ENCODE measurements at places on chromosomes 4 and X.

DNA sequence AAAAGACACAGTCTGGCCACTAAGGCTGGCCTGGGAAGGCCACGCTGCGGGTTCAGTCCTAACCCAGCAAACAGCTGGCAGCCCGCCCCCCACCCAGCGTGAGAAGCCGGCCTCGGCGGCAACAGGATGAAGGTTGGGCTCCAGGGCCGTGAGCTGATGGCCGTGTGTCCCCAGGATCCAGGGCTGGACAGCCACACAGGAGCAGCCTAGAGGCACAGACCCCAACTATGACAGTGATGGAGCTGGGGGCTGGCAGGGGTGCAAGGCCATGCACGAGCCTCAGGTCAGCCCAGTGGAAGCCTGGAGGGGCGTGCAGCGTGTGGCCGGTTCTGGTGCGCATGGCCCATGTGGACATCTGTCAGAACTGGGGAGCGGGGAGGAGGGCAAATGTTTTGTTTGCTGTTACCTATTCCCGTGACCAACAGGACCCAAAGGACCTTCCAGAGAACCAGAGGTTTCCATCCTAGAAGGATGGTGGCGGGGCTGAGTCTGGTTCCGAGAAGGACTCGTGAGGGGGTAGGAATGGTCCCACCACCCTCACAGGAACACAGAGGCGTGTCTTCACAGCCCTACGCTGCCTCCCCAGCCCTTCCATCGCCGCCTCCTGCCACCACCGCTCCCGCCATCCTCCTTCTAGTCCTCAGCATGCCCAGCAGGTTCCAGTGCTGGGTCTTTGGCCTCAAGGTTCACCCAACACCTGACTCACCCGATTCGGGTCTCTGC is 46.5 kb downstream of the ZFYVE28 start:
- no peak for DNase-seq

DNA sequence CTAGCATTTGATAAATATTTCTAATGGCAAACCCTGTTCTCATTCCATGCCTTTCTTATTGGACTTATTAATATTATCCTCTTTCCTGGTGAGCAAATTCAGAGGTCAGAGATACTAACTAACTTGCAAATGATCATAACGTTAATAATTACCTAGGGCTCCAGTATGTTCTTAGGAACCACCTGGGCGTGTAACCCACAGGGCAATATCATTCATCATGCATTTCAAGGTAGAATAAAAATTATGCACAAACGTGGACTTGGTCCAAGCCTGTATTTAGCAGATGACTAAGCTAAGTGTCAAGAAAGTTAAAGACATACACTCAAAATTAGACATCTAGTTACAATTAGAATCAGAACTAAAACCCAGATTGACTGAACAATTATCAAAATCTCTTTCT is 850.1 kb downstream of the TRIML1 start:
- no peak for DNase-seq

DNA sequence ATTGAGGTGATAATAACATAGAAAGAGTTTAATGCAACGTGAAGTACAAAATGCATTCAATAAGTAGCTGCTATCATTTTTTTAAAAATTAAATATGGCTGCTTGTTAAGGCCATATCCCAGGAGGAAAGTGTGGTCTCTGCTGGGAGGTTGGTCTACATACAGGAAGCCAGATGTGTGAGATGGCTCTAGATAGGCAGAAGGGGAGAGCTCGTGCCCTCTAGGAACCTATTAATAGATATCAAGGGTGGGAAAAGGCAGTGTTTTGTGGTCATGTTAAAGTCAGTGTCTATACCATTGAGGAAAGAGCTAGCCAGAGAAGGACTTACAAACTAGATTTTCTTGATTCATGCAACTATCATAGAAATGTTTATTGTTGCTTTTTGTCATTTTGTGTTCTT is 140.5 kb downstream of the KLHL8 start:
- no peak for DNase-seq

DNA sequence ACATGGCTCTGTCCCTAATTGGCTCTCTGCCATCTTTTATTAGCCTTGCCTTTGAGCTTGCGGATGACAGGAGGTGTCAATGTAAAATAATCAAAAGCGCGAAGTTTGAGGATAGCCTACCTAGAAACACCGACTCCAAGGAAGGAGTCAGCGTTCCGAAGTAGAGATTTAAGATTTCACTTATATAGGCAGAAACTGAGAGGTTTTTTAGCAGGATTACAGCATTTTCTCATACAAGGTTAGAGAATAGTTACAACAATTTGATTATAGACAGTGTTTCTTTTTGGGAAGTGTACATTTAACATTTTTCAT is 499 bp upstream of the NFXL1 start:
- no peak for DNase-seq

- DNase-seq, result no peak
Measured at GRCh38 chrX:132390792-132391191, 98.0 kb downstream of the MBNL3 start.

DNA sequence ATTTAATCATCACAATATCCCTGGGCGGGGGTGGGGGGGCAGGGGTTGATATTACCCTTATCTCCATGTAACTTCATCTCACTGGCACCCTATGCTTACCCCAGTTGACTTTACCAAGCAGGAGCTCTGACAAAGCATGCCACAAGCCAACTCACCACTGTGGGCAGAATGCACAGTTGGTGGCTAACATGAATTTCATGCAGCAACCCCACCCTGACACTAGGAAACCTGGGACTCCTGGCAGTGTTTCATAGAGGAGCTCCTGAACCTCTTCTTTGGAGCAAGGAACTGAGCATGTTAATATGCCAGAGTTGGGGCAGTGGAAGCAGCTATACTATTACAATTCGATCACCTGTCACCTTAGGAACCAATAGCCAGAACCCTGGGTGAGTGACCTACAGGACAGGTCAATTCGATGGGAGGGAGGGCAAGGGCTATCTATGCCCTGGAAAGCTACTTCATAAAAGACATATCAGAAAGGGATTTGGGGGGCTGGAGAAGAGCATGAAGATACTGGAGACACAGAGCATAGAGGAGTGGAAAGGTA is 97.2 kb upstream of the ACSL4 start:
- no peak for DNase-seq

DNA sequence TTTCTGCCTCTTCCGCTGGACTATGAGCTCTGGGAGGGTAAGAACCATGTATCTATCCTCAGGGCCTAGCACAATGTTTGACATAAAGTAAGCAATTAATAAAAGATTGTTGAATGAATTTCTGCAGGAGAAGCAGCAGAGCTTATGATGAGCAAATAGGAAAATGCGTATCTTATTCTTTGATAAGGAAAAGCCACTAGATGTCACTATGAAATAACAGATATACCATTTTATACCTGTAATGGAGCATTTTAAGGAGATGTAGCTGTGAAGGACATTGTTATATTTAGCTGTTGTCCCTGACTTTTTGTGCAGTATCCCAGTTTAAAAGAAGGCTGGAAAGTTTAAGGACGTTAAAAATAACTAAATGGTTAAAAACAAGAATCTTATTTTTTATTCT is 147.2 kb upstream of the MBNL3 start:
- no peak for DNase-seq

GRCh38 chrX:135411893-135412292 is 9.9 kb upstream of the SMIM10L2A start:
- no peak for DNase-seq

- DNase-seq, result no peak
Measured at GRCh38 chr4:1241936-1242505, 6.9 kb downstream of the CTBP1 start.

DNA sequence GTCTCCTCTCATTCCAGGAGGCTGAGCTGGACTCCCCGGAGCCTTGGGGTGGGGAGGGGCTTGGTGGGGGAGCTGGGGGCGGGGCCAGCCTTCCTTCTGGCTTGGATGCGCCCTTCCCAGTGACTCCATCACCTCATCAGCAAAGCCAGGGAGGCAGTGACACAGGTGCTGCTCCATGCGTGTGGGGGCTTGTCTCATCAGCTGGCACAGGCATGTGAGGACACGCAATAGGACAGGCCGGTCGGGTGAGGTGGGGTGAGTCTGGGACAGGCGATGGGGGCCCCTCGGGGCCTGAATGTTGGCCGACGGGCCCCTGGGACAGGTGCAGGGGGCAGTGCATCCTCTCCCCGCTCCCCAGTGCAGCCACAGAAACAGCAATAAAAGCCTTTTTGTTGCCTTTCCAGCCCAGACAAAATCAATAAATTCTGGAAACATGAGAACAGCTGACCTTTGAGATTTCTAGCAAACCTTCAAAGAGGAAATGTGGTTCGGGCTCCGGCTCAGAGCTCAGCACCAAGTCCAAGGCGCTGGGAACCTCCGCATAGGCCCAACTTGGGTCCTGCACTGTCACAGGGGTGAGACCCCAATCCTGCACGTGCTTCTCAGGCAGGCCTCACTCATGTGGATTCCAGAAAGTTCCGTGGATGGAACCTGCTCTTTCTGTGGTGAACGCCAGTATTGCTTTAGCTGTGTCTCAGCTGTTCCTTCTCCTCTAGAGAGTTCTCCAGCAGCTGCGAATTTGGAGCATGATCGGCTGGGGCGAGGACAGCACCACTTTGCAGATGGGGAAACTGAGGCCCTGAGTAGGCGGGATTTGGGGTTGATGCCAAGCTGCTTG is 18.5 kb downstream of the ADRA2C start:
- DNase-seq, result no peak

GRCh38 chr4:25856756-25857155 is 6.0 kb downstream of the SEL1L3 start:
- no peak for DNase-seq

DNA sequence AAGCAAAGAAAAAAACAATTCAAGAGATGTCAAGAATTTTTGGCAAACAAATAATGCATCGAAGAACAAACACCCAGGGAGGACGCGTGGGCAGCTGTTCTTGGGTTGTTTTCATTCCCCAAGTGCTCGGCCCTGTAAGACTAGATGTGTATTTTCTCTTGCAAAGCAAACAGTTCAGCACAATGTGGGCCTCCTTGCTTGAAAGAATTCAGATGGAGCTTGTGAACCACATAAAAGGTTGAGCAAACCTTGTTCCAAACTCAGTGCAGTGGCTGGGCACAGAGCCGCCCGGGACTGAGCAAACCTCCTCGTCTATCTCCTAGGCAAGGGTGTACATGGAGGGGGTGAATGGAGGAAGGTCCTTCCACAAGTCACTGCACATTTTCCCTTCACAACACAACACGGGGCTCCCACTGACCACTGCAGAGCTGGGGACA is 82.4 kb downstream of the HTRA3 start:
- DNase-seq, result no peak

GRCh38 chrX:11311706-11312105 is 18.5 kb downstream of the AMELX start:
- DNase-seq, result no peak

GRCh38 chr4:88158489-88159228 is at the start of gene ABCG2:
Gene ABCG2, minus strand, starts transcription at chr4:88158639. Its CDS starts 18,644 bp downstream, at chr4:88139995.
- DNase-seq, result no peak

GRCh38 chr4:8850074-8850829 is 21.4 kb downstream of the HMX1 start:
- DNase-seq, result no peak

- DNase-seq, result no peak
Measured at GRCh38 chrX:71396576-71396975, 30.4 kb downstream of the TAF1 start.

- no peak for DNase-seq
Measured at GRCh38 chr4:105998171-105999063, 103.1 kb downstream of the NPNT start.

DNA sequence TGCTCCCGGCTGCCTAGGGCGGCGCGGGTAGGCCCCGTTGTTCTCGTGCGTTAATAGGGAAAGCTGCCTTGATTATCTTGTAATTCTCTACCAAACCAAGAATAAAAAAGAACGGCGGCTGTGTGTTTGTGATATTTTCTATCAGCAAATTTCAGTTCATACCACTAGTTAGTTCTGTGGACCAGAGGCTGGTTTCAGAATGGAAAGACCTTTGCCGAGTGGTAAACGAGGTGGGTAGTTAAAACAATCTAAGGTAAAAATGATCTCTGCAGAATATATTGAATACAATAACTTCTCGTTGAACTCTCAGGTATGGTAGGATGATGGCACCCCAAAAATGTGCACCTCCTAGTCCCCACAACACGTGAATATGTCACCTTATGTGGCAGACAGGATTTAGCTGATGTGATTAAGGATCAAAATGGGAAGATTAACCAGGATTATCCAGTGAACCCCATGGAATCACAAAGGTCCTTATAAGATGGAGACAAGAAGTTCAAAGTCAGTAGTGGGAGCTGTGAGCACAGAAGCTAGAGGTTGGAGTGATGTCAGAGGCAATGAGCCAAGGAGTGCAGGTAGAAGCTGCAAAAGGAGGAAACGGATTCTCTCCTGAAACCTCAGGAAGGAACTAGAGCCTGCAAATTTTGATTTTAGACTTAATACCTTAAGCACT is 574 bp upstream of the CFAP97 start:
- DNase-seq, result no peak

GRCh38 chr4:38715050-38715449 is 51.1 kb downstream of the KLF3 start:
- DNase-seq, result peak; percentile 48

DNA sequence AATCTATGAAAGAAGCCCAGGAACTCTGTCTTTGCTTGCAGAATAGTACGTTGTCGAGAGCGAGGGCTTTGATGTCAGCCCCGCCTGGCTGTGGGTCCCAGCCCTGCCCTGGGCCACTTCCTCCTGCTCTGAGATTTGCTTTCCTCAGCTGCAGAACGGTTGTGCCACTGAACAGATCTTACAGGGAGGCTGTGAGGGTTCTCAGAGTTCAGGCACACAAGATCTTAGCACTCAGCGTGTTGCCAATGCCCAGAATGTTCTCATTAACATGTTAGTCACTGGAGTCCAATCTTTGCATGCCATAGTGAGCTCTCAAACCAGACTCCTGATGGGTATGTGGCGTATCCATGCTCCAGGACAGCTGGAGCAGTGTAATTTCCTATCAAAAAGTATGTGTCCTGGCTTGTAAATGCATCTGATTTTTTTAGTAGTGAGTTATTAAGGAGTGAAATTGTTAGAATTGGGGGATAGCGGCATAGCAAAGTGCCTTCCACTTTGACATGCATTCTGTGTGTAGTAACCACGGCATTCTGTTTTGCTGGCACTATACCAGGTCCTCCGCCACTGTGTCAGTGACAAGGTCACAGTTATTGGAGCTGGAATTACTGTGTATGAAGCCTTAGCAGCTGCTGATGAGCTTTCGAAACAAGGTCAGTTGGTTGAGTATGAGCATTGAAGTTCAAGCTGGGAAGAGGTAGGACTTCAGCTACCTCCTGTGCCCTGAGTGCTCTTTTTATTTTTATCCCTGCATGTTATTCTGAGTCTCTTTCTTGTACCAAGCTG is 31.6 kb downstream of the TKTL1 start:
- peak; percentile 9 for DNase-seq

DNA sequence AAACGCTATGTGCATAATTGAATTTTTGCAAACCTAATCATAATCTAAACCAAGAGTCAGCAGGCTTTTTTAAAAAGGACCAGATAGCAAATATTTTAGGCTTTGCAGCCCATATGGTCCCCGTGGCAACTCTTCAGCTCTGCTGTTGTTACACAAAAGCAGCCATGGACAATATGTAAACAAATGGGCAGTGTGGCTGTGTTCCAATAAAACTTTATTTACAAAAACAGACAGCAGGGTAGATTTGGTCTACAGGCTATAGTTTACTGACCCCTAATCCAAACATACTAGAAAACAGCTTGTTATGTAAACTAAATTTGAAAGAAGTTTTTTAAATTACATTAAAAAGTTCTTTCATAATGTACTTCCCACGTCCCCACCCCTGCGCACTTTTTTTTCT is 53.1 kb downstream of the FUNDC1 start:
- DNase-seq, result no peak

All from fibroblast of skin of left quadriceps (primary cell).